ENCODE measurements at places on chromosomes 4 and X. TPM values are rescaled to one million over a fixed set of nuclear protein-coding genes. Genes with fewer than 3 reads are reported as not detected.

Gene UGT2B11
- not detected for total RNA-seq

Gene PDCL2
- total RNA-seq = not detected

Gene TAF1
- 59.0 TPM for total RNA-seq

Gene YIPF7
- total RNA-seq = 6.8 TPM

Gene DGKK
- not detected for total RNA-seq

Gene VSIG1
- total RNA-seq = not detected

Gene SUPT20HL2
- total RNA-seq = not detected

Gene JCHAIN
- total RNA-seq = 2.1 TPM

Data from skeletal muscle tissue (tissue), 5 donors.